Adrenal gland (tissue), 19 donors: ENCODE measurements at places on chromosomes 5 and 9. TPM values are rescaled to one million over a fixed set of nuclear protein-coding genes. Genes with fewer than 3 reads are reported as not detected.
A peak's percentile ranks its signal among the peaks of the same experiment; 100 is the strongest.

- peak; percentile 38 for DNase-seq
These were observed 196.2 kb downstream of the CACNA1B start for GRCh38 chr9:138073808-138074207.

DNA sequence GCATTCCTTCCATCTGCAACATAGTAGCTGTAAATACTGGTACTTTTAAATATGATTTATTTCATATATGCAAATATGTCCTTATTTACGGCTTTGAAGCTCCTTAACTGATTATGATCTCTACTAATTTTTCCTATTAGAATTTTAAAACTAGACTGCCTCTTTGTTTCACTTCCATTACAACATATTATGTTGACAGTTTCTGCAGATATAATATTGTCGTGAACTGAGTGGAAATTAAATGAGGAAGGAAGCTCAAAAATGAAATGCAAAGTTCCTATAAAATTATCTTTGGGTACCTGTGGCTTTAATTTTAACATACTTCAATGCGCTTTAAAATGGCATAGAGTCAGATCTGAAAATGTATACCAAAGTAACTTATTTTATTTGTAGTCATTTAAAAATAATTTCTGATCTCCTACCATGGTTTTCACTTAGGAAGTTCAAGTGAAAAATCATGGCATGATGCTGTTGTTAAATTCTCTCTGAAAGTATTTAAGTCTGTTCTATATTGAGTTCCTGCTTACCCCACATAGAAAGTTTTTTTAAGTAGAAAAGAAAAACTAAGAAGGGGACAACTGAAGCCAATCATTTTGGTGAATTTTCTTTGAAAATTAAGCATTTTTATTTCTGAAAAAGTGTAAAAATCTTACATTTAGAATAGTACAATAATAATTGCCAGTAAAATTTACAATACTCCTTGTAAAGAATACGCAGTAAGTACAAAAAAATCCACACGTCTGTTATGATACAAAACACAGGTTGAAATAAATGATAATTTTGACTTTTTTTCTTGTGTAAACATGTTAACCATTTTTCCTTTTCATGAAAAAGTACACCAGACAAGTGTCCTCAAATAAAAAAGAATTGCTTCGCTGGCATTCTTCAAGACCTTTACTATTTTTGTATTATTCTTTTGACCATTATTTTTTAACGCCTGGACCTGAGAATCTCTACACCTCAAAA is 2.6 kb downstream of the FOXD1 start:
- DNase-seq = no peak

DNA sequence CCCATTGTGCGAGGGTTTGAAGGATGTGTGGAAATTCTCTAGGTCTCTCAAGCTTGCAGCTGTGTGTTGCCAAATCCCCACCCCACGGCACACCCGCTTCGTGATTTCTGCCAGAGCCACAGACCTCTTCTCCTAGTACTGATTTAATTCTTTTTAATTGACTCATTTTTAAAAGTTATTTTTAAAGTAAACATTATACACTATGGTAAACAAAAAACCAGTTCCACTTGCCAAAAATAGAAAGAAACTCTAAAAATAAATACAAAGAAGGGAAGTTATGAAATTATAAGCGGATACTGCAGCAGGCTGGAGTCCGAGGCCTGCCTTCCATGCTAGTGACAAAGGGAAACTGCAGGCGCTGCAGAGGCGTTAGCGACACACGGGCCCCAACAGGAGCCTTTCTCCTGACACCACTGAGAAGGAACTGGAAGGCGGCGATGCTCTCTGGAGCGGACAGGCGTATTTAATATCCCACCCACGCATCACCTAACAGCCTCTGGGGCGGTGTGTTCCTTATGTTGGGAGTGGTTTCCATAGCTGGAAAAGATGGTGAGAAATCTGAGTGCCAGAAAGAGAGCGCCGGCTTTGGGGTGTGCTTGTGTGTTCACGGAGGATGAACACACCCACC is 122.5 kb downstream of the COL23A1 start:
- peak; percentile 34 for DNase-seq

DNA sequence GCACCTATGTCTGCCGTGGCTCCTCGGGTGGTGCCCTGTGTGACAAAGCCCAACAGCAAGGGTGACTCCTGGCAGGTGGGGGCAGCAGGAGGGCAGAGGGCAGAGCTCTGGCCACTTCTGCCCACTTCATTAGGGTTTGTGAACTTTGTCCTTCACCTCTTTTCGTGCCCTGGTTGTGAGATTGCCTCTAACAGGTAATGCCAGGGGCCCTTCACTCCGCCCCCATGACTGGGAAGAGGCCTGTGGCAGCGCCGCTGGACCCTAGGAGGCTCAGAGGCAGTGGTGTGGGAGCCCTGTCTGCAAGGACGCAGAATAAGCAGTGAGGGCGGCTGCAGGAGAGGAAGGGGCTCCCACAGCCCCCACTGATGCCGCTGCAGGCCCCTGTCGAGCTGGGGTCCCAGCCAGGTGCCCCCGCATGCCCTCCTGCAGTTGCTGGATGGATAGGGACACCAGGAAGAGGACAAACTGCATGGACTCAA is 108.7 kb upstream of the LMX1B start:
- no peak for DNase-seq

DNA sequence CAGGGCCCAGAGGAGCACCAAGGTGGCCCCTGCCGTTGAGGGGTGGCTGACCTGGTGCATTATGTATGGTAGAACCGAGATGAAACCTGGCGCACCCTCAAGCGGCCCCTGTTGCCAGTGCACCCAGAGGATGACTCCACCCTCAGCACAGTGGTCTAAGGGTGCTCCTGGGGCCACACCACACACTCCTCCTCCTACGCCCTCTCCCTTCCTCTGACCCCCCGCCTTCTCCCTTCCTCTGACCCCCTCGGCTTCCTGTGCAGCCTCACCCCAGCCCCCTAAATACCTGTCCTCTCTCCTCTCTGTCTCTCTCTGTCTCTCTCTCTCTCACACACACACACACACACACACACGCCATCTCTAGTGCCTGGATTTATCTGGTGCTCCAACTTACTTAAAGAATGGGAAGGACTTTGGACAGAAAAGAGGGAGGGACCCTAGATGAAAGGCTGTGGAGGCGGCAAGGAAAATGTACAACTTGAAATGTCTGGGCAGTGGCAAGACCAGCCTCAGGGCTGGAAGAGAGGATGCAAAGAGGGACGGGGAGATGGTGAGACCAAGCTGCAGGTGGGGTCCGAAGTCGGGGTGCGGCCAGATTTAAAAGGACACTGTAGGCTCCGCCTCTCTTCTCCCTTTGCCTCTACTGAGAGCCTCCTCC is 18.2 kb upstream of the SLC30A5 start:
- DNase-seq = no peak

- no peak for DNase-seq
These were observed 8.5 kb downstream of the HK3 start for GRCh38 chr5:176890455-176891330.

GRCh38 chr9:130518943-130519799 is 60.2 kb upstream of the FUBP3 start:
- no peak for DNase-seq

GRCh38 chr5:158875272-158875679 is 224.4 kb downstream of the EBF1 start:
- DNase-seq = no peak

DNA sequence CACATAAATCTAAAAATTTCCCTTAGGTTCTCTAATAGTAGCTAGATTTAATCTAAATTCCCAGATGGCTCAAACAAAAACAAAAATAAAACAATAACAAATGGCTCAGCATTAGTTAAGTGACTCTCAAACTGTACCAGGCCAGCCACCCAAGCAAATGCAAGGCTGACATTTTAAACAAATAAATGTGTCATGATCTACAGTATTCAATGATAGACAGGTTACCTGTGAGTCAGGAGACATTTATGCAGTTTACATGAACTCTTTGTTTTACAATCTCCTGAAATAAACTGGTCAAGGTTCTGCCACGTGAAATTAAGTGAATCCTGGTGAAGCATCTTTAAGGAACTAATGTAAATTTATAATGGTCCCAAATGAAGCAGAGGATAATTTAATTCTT is 580.2 kb upstream of the PTPRD start:
- DNase-seq = no peak

GRCh38 chr5:155546075-155546474 is 532.5 kb downstream of the KIF4B start:
- no peak for DNase-seq

DNA sequence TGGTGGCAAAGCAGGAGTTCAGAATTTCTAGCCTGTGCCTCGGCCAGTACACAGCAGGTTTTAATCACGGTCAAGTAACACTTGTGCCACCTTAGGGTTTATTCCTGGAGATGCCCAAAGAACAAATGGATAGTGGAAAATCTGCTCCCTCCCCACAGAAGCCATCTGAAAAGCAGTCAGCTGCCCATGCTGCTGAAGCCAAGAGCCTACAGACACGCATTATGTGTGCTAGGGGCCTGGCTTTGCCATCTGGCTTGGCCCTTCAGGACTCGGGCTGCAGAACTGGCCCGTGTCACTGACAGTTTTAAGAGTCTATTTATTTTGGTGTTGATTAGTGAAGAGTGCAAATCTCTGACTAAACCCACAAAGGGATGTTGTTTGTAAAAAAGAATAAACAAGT is 11.1 kb downstream of the ARSB start:
- DNase-seq = no peak

GRCh38 chr9:37390759-37391158 is 31.7 kb upstream of the GRHPR start:
- DNase-seq = no peak

DNA sequence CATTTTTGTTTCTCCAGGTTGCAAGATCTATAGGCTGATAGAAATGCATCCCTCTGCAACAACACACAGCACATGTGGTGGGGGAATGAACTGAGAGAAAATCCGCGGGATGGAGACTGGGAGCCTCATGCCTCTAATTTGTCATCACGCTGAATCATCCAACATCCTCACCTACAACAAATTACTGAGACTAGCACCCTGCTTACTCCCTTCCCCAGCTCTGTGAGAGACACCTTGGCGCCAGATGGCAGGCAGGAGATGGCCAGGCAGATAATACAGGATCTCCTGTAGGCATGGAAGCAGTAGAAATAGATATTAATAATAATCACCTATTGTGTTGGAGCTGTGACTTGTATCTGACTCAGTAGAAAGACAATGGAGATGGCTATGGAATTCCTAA is 276.9 kb downstream of the SEMA5A start:
- no peak for DNase-seq

GRCh38 chr5:95770830-95771708 is 39.9 kb downstream of the RHOBTB3 start:
- DNase-seq = peak; percentile 76

DNA sequence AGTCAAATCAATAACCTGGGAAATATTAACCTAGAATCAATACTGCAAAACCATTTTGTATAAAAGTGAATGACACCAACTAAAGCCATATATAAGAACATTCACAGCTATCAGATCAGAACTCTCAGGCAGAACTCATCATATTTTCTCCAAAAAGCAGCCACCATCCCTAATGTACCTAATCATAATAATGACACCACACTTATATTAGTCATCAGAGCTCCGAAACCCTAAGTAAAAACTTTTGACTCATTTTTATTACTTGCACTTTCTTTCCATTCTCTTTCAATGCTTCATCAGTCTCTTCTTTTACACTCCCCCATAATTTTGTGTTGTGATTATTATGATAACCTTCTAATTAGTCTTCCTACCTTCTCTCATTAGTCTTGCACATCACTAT is 45.3 kb downstream of the INSL6 start:
- no peak for DNase-seq

DNA sequence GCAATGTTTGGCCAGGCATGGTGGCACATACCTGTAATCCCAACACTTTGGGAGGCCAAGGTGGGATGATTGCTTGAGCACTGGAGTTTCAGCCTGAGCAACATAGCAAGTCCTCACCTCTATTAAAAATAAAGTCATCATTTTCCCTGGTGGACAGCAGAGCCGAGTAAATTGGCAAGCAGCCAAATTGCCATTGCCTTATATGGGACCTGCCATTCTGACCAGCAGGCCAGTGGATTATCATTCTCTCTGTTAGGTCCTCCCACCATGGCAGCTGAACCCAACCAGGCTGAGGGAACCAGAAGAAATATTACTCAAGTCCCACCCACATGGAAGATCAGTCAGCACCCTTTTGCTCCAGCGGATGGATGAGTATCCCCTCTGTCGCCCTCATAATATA is 1829.9 kb downstream of the EFNA5 start:
- DNase-seq = no peak

DNA sequence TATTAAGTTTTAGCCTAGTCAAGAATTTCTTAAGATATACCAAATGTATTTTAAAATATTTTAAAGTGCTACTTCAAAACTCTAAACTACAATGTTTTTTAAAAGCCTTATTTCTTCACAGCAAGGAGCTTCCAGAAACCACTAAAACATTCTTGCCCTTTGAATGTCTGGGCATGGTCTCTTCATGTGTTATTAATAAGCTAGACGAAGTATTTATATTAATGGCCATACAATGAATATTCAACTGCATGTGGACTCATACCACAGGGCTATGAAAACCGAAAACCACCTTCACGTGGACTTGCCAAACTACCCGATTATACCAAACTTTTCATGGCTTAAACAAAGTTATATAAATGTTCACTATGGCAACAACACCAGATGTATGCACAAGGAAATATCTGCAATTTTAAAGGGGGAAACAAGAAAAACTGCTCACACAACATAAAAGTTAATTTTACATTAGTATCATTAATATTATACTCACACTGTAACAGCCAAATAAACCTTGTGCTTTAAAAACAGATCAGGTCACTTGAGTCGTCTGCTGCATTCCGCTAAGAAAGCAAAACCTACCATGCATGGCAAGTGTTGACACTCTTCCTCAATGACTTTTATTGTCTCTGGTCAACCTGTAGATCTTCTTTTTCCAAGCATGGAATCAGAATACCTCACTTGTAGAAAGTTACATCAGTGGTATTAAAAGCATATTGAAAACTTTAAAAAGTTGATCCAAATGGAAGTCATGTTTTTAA is 246.3 kb downstream of the BNC2 start:
- no peak for DNase-seq

GRCh38 chr5:180197016-180197702 is 11.9 kb downstream of the RASGEF1C start:
- no peak for DNase-seq

- DNase-seq = no peak
These were observed 336.9 kb downstream of the ARHGEF28 start for GRCh38 chr5:73962801-73963425.

SLCO6A1 gene
- total RNA-seq = not detected

TNPO1 gene
- total RNA-seq = 82.9 TPM

ZNF300 gene
- 0.88 TPM for total RNA-seq

SPINK4 gene
- total RNA-seq = not detected

EGFL7 gene
- 61.8 TPM for total RNA-seq

PTGDS gene
- total RNA-seq = 241 TPM

ADAMTS2 gene
- total RNA-seq = 19.2 TPM

MCCC2 gene
- total RNA-seq = 70.2 TPM

RLN1 gene
- not detected for total RNA-seq

PLAC8L1 gene
- not detected for total RNA-seq

TAS2R1 gene
- not detected for total RNA-seq
